ENCODE measurements at places on chromosomes 2 and 18.
A peak's percentile ranks its signal among the peaks of the same experiment; 100 is the strongest.

GRCh38 chr18:12376034-12376753, 833 bp downstream of the AFG3L2 start:
- DNase-seq, result peak; percentile 46

DNA sequence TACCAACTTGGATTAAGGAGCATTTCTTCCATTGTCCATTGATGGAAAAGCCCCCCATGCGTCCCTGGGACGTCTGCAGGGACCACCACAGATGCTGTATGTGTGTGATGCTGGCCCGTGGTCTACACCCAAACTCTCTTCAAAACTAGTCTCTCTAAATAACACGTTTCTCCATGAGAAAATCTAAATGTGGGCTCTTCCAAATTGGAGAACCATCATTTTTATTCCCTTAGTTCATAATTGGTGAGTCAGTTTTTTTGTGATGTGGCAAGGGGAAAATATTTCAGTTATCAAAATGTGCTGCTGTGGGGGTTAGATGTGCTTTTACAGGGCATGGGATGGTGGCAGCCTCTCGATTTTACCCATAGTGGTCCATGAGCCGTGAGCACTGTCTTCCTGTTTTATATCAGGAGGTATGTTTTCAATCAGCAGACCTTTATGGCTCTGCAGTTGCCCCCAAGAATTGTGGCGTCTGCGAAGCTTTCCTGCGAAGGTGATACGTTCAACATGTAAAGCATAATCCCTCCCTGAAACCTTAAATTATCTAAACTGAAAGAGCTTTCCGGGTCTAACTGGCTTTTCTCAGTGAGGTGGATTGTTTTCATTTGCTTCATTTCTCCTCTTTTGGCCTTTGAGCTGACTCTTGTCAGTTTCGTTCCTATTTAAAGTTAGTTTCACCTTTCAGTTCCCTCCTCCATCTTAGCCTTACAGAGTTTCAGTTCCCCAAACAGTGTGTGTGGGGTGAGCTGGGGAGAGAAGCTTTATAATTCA, 78.4 kb downstream of the SETBP1 start:
- DNase-seq, result no peak

- no peak for DNase-seq
Observed at GRCh38 chr2:10328670-10329579, 26.2 kb downstream of the HPCAL1 start.

DNA sequence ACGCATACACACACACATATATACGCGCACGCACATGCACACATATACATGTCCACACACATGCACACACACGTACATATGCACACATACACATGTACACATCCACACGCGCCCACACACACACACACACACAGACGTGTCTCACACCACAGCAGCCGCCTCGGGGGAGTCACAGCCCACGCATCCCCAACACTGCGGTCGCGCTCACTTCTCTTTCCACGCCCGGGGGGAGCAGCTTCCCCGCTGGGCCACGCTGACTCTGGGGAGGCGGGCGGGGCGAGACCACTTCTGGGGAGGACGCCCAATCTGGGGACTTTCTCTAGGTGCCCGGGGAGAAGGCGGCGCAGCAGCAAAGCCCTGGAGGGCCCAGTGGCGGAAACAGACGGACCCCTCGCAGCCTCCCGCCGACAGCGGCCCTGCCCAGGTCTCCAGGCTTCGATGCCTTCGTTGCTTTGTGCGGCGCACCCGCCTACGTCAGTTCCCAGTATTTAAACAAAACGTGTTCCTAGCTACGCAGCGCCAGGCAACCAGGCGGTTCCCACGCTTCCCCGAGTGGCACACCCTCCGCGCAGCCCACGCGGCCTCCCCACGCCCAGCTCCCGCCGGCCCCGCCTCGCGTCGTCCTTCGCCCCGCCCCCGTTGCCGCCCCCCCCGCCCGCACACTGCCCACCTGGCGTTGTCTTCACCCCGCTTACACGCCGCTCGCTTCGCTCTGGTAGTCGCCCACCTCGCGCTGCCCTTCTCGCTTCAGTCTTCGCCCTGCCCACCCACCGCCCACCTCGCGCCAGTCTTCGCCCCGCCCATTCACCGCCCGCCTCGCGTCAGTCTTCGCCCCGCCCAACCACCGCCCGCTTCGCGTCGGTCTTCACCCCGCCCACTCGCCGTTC, 810 bp upstream of the RBFA start:
- no peak for DNase-seq

GRCh38 chr2:117948615-117949014, 65.3 kb downstream of the CCDC93 start:
- no peak for DNase-seq

DNA sequence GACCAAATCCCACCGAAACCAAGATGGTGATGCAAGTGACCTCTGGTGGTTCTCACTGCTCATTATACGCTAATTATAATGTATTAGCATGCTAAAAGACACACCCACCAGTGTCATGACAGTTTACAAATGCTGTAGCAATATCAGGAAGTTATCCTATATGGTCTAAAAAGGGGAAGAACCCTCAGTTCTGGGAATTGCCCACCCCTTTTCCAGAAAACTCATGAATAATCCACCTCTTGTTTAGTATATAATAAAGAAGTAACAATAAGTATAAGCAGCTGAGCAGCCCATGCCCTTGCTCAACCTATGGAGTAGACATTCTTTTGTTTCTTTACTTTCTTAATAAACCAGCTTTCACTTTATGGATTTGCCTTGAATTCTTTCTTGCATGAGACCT, 31.0 kb upstream of the FMNL2 start:
- no peak for DNase-seq

DNA sequence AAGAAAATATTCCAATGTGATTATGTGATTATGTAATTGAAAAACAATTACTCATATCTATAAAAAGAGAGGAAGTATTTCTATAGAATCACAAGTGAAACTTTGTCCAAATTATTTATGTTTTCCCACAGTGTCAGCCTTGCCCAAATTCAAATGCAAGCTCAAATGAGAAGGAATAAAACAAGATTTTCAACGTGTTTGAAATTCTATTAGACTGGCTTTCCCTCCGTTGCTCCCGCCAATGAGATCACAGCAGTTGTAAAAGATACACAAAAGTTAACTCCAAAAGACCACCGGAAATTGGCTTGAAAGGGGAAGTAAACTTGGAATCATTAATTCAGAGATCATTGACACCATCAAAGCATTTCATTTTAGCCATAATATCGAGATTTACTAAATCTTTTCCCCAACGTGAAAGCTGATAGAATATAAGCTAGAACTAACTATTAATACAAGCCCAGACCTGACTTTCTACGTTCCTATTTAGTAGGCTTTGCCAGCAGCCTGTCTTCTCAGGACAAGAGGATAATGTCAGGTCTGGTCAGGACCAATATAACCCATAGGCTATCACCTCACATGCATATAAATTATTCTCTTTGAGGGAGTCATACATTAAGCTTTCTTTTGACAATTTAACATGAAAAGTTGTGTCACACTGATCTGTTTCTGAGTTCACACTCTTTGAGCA, 222.6 kb upstream of the CHAC2 start:
- DNase-seq, result no peak

DNA sequence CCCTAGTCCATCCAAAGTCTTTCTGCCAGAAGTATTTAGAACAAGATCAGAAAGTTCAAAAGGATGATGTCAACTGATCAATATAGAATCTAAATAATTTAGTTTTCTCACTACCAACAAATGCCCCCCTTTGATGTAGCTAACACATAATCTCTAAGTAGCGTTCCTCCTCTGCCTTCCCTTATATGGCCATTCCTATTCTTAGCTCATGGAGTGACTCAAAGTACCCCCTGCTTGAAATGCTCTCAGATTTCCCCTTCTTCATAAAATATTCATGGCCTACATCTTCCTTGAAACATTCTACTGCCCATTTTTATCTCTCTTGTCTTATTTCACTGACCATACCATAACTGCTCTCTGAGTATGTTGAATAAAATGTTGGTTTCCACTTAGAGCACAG, 151.5 kb downstream of the UPP2 start:
- DNase-seq, result no peak

GRCh38 chr2:19754907-19755306, 146.9 kb downstream of the TTC32 start:
- no peak for DNase-seq

GRCh38 chr2:207352978-207353671, 176.6 kb upstream of the CREB1 start:
- DNase-seq, result no peak

GRCh38 chr2:189819297-189819704, 35.1 kb downstream of the PMS1 start:
- DNase-seq, result no peak

DNA sequence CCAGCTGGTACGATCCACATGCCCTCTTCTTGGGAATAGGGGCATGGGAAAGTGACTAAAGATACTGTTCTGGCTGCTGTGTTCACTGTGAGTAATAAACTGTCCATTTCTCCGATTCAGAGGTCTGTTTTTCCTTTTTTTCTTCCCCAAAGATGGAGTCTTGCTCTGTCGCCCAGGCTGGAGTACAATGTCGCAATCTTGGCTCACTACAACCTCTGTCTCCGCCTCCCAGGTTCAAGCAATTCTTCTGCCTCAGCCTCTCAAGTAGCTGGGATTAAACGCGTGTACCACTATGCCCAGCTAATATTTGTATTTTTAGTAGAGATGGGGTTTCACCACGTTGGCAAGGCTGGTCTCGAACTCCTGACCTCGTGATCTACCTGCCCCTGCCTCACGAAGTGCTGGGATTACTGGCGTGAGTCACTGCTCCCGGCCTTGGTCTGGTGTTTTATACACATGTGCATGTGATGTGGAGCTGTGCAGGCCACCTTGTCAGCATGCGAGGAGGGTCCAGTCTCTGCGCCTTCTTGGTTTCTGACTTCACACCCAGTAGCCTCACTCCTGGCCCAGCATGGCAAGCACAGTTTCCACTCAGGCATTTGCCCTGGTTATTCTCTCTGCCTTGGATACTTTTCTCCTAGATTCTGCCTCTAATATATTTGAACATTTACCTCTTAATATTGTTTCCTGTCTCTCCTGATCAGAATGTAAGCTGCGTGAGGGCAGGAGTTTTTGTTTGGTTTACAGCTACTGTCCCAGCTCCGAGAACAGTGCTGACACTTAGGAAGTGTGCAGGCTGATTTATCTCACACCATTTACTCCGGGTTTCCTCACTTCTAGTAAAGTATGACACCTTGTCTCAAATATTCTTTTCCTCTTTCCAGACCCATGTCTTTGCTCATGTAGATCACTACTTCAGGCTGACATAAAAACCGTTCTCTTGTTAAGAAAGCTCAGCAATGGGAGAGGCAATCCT, 19.7 kb downstream of the PTPN18 start:
- DNase-seq, result no peak

GRCh38 chr2:218063486-218063885, 5.6 kb upstream of the RUFY4 start:
- no peak for DNase-seq

DNA sequence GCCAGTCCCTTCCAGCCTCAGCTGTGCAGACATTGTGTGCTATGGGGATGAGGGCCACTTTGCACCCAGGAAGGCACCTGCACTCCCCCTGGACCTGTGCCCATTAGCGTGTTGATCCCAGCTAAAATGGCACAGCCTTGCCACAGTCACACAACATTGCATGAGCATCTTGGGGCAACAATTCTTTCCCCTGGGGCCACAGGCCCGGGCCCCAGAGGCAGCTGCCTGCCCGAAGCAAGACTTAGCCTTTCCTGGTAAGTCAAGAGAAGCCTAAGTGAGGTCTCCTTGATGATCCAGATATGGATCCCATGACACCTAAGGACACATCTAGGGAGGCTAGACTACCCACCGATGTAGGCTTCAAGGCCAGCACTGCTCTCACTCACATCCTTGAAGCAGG, 202.1 kb downstream of the BCL11A start:
- DNase-seq, result no peak

- DNase-seq, result peak; percentile 52
Observed at GRCh38 chr2:112794131-112794733, 9.9 kb upstream of the IL1A start.

DNA sequence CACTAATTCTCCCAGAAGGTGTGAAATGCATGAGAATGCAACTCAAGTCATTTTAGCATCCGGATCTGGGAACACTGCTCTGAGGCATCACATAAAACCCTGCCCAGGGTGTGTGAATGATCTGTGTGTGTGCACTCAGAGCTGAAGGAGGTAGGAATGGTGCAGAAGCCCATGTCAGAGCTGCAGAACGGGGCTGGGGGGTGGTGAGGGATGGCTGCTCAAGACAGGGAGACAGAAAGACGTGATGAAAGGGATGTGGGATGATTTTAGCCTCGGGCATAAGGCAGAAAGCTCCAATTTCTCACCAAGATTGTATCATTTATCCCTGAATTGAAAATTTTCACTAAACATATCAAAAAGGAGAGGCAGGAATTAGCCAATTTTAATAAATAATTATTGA, 369.1 kb downstream of the EIPR1 start:
- no peak for DNase-seq

- DNase-seq, result no peak
Observed at GRCh38 chr2:240018071-240018750, 6.9 kb downstream of the NDUFA10 start.

Measured in femur (tissue), 1 donor.